ENCODE measurements at places on chromosomes 3 and 15.

DNA sequence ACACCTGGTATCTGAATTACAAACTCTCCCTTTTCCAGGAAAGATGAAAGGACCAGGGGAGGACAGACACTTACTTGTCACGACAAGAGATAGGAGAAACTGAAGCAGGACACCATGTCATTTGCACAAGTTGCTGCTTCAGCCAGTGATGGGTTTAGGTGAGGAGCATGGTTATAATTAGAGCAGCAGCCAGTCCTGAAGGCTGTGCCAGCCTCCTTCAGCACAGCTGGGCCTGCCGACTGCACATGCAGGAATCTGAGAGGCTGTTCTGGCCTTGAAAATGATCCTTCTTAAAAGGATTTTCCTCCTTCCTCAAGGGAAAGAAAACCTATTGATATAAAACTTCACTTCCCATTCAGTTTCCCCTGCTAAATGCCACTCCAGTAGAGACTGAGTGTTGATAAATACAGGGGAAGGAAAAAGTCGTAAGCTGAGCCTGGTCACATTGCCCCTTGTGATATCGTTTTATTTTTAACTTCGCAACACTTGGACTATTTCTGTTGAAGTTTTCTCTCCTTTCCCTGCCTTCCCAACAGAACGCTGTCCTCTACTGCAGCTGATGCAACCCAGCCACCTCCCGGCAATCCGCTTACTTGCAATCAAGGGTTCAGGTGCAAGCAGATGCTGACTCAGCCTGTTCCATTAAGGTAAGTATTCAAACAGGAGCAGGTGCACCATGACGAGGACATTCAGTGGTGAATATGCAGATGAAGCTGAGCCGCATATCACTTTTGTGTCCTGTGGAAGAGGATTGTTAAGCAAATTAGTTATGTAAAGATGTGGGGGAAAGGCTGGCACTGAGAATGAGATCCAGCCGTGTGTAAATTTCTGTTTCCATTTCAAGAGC, at the start of gene FBXO40:
Gene FBXO40 (plus strand): TSS at position 524 of the 847 bp plus-strand sequence. CDS start 27,197 bp downstream, outside the sequence.
- no peak for DNase-seq

DNA sequence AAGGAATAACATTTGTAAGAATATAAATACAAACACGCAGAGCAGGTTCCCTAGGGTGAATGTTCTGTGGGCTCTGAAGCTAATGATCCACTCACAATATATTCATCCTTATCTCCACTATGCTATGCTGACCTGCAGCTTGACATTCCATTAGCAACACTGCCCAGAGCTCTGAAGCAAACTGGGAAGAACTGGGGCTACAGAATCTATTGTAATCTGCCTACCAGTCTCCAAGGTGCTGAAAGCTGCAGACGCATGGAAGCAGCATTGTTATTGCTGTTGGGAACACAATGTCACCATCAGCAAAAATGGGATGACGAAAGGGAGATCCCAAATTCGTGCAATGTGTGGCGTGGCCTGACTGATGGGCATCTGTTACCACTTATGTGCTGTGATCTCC, 316.7 kb upstream of the RORA start:
- no peak for DNase-seq

DNA sequence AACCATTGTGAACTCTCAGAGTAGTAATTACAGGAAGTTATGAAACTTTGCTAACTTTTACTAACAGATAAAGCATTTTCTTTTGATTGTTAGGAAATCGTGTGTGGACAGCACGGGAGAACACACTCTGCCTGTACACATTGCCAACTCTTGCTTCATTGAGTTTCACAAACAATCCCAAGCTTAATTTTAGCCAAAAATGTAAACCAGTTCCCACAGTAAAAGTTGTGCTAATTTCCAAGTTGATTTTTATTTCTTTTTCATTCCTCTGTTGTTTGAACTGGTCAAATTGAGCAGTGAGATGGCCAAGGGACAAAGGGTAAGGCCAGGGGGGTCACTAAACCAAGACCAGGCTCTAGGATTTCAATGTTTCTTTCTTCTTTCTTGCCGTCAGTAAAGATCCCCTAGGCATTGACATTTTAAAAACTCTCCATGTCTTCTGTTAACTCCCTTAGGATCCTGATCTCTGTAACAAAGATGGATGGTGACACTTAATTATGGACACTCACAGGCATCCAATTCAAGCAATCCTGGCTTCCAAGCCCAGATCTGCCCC, 414.9 kb downstream of the RBMS3 start:
- DNase-seq = peak; percentile 55

DNA sequence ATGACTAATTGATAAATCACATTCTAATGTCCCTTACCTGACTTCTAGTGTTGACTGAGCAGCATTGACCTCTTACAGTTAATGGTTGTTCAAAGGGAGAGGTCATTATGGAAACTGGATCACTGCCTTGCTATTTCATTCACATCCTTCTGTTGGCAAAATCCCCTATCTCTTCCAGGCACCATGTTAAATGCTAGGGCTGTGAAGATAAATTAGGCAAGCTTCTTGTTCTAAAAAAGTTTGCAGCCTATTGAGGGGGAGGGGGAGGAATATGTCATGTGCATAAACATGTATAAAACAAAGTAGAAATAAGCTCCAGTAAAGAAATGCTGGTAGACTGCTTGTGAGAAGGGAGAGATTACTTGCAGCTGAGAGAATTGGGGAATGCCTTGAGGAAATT, 84.8 kb upstream of the MLF1 start:
- DNase-seq = no peak

DNA sequence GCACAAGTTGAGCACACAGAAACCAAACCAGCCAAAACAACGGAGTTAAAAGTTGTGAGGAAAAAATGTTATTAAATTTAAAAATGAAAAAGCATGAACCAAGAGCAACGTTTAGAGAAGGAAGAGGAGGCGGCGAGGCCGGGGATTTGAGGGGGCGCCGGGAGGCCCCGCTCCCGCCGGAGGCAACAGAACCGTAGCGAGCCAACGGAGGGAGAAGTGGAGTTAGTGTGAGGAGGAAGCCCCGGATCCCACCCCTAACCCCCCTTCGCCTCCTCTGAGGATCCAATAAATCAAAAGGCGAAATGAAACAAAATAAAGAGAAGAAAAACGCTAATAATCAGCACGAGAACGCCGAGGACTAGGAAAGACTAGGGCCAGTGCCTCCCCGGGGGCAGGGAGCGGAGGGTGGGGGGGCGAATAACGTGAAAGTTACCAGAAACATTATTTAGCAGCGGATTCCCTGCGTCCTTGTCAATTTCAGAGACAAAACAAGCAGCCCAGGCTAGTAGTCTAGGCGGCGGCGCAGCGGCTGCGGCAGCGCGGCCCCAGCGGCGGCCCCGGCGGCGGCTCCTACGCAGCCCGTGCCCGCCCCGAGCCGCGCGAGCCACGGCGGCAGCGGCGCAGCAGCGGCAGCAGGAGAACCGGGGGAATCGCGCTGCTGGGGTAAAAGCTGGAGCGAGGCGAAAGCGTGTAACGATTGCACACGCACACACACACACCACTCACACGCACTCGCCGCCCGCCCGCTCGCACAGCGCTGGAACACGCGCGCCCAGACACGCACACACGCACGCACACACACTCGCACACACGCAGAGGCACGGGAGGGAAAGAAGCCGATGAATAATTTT, 1.7 kb downstream of the MEIS2 start:
- DNase-seq = peak; percentile 57

- DNase-seq = no peak
Observed at GRCh38 chr3:34881026-34881425, 758.3 kb upstream of the ARPP21 start.

DNA sequence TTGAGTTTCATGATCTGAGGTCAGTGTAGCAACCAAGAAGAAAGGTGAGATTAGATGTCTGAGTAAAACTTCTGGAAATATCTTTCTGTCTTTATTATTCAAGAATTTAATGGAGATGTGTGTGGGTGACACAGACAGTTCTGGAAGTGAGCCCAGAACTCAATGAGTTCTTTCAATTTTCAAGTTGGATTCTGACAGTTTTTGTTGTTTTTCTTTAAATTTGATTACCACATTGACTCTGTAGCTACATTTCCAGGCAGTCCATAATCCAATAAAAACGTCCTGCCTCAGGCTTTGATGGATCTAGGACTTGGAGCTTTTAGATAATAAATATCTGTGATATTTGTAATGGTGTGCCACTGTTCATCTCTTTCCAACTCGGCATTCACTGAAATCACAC, 3.9 kb upstream of the PARP14 start:
- DNase-seq = no peak

DNA sequence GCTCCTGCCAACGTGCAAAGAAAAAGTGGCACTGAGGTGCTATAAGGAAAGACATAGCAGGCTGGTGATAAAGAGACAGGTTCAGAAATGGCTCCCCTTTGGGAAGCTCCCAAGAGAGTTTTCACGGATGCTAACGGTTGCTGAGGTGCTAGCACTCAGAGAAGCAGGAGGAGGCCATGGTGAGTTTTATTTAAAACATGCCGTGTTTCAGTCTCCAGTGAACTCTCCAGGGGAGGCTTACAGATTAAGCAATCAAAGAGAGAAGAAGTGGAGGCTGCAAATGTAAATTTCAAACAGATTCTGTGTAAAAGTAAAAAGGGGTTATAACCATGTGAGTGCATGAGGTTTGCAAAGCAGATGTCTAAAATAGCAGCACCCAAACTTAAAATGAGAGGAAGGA, 346.2 kb downstream of the NTRK3 start:
- no peak for DNase-seq

DNA sequence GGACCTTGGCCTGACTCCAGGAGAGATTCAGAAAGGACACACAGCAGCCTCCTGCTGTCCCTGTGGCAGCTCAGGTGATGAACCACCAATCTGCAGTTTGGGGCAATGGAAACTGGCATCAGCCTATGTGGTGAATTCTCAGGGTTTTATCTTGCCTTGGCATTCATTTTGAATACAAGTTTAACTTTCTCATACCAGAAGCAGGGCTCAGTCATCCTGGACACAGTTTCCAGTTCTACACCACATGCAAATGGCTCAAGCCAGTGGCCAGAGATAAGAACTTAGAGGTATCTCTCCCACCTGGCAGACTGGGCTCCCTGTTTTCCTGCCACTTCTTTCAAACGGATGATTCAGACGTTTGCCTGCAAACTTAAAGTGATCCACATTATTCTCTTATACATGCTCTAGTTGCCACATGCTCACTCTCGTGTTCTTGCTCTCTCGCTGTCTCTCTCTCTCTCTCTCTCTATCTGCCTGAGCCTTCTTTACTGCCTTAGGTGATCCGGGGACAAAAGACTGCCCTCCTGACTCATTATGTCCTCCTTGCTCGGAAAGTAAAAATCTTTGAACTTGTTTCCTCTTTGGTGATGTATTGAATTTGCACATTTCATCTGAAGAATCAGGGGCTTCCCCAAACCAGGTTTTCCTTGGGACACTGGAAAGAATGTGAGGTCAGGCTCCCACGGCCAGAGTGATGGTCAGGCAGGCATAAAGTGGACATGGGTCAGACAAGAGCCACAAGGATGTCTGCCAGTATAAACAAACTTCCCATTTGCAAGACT, 99.6 kb upstream of the STT3B start:
- peak; percentile 1 for DNase-seq

- DNase-seq = no peak
Observed at GRCh38 chr15:70518201-70519003, 245.0 kb downstream of the UACA start.

DNA sequence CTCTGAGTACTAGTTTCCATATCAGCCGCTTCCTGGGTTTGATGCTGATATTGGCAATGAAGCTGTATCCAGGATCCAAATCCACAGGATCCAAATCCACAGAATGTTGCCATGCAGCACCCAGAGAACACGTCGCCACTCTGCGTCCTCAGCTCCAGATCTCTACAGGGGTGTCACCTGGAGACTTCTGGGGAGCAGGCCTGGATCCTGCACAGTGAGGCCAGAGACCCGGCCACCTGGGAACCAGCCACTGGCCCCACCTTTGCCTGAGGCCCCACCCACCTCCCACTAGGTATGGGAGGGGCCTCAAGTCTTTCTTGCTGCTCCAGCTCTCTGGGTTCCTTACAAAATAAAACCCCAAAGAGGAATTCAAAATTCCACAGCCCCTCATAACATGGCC, 123.9 kb downstream of the LRRK1 start:
- no peak for DNase-seq

DNA sequence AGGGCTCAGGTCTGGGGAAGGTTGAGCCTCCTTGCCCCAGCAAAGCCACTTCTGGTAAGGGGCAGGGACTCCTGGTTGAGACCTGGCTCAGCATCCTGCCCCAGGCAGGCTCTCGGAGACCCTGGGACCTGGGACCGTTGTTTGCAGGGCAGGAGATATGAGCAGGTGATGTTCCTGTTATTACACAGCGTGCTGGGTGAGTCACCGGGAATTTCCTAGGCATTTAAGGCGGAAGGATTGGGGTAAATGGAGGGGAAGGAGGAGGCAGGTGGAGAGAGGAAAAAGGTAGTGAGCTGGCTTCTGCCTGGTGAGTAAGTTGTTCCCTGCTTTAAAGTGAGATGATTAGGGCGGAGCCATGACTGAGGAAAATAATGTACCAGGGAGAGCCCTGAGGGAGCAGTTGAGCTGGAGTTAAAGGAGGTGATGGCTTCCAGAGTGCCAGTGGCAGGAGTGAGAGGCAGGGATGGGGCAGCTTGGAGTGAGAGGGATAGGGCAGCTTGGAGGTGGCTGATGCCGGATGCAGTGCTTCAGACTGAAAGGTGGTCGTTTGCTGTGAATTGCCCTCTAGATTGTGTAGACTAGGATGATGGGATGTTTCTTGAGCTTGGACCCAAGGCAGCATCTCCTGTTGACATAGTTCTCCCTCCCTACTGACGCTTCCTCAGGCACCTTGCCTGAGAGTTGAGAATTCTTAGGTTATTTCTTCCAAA, 79.4 kb downstream of the AAGAB start:
- DNase-seq = peak; percentile 81

DNA sequence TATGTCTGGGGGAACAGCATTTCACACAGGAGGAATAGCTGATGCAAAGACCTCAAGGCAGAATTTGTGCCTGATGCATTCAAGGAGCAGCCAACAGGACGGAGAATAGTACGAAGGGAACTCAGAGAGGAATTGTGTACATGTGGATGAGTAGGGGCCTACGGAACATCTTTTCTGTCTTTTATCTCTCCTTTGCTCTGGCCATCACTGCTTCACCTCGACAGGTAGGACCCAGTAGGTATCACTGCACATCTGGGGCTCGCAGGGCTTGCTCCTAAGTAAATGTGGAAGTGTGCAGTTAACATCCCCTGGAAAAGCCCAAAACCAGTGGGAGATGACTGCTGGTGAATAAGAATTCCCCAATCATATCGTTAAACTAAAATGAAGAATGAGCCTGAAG, 56.4 kb upstream of the POU1F1 start:
- DNase-seq = no peak

GRCh38 chr3:25679166-25679565, 14.5 kb upstream of the TOP2B start:
- DNase-seq = no peak

All from ELR (cell line).